AG20443 (cell line): ENCODE measurements at places on chromosomes 12 and 14.

DNA sequence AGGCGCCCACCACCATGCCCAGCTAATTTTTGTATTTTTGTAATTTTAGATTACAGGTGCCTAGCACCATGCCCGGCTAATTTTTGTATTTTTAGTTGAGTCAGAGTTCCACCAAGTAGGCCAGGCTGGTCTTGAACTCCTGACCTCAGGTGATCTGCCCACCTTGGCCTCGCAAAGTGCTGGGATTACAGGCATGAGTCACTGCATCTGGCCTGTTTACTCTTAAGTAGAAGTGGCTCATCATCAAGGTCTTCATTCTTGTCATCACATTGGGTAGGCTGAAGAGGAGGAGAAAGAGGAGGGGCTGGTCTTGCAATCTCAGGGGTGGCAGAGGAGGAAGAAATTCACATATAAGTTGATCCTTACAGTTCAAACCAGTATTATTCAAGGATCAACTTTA lies 152.4 kb upstream of the ATP2B1 start:
- no peak for DNase-seq

- DNase-seq, result peak; percentile 94
Measured at GRCh38 chr14:68695326-68695768, 97.5 kb downstream of the ZFP36L1 start.

- no peak for DNase-seq
Measured at GRCh38 chr14:73729556-73730265, 15.5 kb upstream of the PNMA1 start.

- DNase-seq, result no peak
Measured at GRCh38 chr12:5026342-5026938, 17.2 kb upstream of the KCNA5 start.

DNA sequence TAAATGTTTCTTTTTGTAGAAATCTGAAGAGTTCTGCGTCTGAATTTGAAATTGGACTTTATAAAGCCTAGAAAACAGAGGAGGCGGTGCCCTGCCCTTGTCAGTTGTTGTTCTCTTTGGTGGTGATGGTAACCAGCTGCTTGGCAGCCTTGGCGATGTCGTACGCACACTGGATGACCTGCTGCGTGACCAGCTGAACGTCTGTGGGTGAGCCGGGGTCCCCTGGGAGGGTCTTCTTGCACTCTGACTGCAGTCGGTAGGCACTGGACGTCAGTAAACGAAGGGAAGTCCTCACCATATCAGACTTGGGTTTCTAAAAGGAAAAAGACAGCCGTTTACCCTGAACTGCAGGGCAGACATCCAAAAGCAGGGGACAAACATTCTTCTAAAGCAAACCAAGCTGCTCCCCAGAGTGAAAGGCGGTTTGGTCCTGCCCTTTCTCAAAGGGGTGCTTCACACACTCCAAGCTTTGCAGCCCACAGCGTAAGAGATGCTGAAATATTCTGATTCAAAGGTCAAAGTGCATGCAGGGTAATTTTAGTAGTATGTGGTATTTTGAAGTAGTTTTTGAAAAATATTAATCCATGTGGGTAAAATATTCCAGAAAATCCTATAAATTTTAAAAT lies 32.9 kb downstream of the TCHP start:
- DNase-seq, result no peak

GRCh38 chr12:5379749-5380496 lies 52.0 kb upstream of the NTF3 start:
- no peak for DNase-seq

- DNase-seq, result no peak
Measured at GRCh38 chr12:11412731-11413130, 17.4 kb upstream of the PRB2 start.

DNA sequence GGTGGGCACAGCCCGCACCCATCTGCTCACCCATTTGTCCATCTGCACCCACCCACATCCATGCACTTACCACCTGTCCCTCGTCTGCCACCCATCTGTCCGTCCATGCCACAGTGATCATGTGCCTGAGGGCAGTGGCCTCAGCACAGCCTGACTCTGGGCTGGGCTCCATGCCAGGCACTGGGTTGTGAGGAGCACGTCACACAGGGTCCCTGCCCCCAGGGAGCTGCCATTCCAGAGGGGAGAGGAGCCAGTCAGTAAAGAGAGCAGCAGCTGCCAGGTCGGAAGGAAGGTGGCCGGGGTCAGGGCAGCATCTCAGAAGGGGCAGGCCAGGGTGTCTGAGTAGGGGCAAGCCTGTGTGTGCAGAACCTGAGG lies 43.6 kb downstream of the FBRSL1 start:
- no peak for DNase-seq

DNA sequence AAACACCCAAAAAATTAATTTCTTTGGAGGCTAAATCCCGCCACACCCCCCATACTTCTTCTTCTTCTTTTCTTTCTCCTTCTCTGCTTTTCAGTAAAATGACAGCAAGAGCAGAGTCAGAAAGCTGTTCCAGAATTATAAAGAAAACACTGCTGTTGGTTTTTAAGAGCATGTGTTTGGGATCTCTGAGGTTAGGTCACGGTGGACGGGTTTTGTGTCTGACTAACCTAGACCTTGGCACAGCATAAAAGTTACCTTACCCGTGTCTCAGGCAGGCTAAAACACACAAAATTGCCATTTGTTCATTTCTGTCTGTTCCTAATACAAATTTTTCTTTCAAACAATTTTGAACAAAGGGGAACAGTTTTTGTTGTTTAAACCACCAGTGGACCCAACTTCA lies 540.8 kb downstream of the NRXN3 start:
- DNase-seq, result no peak

GRCh38 chr12:32257695-32258496 lies 141.5 kb upstream of the FGD4 start:
- no peak for DNase-seq

- DNase-seq, result peak; percentile 73
Measured at GRCh38 chr12:52924764-52925716, 20.2 kb upstream of the KRT8 start.

- DNase-seq, result no peak
Measured at GRCh38 chr14:88194531-88194930, 128.5 kb downstream of the KCNK10 start.

DNA sequence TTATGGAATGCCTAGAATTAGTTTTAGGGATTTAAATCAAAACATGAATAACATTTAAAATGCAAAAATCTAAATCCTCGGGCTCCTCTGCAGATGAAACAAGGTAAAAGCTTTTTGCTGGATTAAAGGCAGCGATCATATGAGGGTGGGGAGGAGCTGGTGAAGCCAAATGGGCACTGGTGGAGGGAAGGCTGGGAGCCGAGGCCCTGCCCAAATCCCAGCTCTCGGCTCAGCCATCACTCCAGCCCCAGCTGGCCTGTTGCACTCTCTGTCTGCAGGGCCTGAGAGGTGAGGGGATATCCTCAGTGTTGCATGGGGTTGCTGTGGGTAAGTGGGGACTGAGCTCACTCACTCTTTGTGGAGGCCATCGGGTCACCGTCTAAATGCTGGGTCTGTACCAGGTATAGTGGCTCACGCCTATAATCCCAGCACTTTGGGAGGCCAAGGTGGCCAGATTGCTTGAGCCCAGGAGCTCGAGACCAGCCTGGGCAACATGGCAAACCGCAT lies 28.6 kb downstream of the CALM1 start:
- no peak for DNase-seq

GRCh38 chr14:88095791-88096190 lies 90.9 kb downstream of the GPR65 start:
- DNase-seq, result no peak

- no peak for DNase-seq
Measured at GRCh38 chr14:105941226-105942166, 415.1 kb downstream of the TMEM121 start.
